ENCODE measurements at places on chromosomes 2 and 18.

DNA sequence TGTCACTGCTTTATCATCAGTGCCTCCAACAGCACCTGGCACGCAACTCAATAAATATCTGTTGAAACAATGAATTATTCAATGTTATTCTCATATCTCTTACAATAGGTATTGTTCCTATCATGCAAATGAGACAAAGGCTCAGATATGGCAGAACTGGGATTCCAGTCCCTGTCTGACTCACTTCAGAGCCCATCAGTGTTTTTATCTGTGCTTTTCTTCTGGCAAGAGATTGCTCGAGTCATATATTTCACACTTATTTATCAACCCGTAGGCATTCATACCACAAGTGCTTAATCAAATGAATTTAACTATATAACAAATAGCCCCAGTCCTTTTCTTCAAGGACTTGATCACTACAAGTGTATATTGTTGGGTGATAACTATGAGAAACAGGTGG, 76.4 kb upstream of the TSPYL6 start:
- DNase-seq = no peak

DNA sequence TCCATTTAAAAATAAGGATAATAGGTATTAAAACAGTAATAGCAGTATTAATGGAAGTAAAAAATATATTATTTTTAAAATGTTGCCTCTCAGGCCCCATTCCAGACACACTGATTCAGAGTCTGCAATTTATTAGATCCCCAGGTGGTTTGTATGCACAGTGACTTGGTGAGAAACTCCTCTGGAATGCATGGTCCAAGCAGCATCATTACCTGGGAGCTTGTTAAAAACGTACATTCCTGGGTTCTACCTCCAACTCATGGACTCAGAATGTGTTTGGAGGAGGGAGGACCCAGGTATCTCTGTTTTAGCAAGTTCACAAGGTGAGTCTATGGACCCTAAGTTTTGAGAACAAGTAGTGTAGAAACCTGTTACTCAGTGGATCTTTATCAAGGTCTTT, 95.6 kb downstream of the ITGA4 start:
- DNase-seq = no peak

DNA sequence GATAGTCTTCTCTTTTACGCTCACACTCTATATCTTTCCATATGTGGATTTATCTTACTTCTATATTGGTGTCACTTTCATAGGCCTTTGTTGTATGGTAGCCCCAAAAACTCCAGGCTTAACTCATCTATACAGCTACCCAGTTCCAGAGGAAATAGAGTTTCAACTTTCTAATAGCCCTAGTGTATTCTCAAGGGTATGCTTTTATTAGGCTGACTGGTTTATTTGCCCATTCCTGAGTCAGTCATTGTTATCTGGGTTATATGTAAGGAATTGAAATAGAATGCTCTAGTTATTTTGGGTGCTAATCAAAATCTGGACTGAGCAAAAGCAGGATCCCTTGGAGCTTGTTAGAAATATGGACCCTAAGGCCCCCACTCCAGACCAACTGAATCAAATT, 307.4 kb upstream of the KCNJ3 start:
- DNase-seq = no peak

DNA sequence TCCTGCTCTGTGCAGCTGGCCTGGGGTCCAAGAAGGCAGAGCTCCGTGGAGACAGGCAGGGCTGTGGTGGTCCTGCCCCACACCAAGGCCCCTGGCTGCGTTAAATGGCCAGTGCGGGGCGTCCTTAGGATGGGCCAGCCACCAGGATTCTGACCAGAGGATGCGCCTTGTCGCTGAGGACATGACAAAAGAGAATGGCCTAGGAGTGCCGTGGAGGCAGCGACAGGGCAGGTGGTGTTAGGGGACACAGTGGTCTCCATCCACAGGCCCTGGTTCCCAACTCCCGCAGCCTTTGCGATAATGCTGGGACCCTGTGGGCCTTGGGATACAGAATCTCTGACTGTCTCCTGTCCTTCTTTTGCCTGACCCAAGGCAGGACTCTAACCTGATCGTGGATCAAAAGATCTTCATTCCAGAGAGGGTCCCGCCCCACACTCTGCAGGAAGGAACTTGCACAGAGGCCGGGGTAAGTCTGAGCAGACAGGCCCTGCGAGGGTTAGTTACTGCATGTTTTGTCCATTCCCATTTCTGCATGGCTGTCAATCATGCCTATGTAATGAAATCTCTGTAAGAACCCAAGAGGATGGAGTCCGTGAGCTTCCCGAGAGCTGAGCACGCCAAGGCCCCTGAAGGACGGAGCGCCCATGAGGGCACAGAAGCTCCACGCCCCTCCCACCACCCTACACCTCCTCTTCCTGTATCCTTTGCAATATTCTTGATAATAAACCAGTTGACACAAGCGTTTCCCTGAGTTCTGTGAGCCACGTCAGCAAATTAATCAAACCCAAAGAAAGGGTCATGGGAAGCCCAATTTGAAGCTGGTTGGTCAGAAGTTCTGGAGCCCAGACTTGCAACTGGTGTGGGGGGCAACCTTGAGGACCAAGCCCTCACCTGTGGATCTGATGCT, 251.5 kb upstream of the SALL3 start:
- DNase-seq = no peak

- no peak for DNase-seq
Measured at GRCh38 chr2:29033172-29033571, 41.2 kb downstream of the PCARE start.

DNA sequence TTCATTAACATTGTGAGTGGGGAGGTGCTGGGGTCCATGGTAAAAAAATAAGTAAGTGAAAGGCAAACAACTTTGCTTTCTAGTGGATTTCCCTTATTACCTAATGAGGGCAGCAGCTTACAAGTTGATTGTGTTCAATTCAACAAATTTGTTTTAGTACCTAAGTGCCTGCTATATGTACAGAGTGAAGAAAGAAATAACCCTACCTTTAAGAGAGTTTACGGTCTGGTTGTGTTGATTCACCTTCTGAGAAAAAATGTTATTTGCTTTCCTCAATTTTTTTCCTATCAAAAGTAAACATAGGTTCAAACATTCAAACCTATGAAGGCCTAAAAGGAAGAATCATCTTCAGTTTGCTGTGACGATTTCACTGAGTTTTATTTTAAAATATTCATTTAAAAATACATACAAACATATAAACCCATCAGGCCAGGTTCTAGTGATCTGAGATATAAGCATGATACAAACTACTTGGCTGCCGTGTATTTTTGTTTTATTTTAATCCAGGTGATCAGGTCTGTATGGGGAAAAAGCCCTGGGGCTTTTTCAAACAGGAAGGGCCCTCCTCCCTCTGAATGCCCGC, 1.5 kb upstream of the SPTBN1 start:
- DNase-seq = peak; percentile 15

- no peak for DNase-seq
Measured at GRCh38 chr2:95166065-95166763, 605 bp downstream of the ZNF2 start.

GRCh38 chr2:239695106-239695727, 294.4 kb upstream of the HDAC4 start:
- no peak for DNase-seq

GRCh38 chr2:71153585-71154224, 23.3 kb downstream of the MPHOSPH10 start:
- no peak for DNase-seq

Measured in NAMALWA (cell line).